AG09309 (cell line): ENCODE measurements at places on chromosomes 13 and 19.

DNA sequence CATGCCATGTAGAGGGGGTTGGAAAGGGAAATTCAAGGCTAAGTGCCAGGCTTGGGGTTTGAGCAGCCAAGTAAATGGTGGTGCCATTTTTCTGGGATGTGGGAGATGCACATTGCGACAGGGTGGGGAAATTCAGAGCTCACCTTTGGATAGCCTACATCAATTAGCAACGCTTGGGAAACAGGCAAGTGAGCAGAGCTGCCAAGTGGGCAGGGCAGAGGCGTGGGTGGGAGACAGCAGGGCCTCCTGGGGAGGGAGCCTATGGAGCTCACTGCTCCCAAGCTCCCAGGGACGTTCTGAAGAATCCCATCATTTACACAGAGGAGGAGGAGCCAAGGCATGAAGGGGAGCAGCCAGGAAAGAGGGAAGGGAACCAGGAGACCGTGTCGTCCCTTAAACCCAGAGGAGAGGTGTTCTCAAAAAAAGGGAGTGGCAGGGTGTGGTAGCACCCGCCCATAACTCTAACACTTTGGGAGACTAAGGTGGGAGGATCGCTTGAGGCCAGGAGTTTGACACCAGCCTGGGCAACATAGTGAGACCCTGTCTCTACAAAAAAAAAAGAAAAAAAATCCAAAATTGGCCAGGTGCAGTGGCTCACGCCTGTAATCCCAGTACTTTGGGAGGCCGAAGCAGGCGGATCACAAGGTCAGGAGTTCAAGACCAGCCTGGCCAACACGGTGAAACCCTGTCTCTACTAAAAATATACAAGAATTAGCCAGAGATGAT, 11.5 kb upstream of the CCNE1 start:
- DNase-seq = no peak

DNA sequence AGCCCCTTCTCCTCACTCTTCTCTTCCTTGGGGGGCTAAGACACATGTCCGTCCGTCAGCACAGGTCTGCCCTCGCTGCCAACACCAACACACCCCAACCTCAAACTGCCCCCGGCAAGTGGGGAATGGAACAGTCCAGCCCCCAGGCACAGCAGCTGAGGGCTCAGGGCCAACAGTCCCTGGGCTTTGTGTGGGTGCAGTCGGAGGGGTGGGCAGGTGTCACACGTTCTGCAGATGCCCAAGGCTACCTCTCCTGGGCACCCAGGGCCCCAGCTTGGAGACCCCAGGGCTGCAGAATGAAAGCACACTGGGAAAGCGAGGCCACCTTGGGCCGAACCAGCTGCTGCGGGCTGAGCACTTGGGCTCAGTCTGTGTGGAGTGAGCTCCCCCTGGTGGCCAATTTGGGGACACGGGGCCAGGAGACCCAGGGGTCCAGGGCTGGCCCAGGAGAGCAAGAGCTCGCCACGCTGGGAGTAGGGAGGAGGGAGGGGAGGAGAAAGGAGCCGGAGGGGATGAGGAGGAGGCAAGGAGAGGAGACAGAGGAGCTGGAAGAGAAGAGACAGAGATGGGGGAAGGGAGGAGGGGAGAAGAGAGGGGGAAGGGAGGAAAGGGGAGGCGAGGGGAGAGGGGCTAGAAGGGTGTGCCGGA, 14.0 kb upstream of the ATP8B3 start:
- no peak for DNase-seq

GRCh38 chr19:8324186-8325050, 3.1 kb downstream of the RPS28 start:
- no peak for DNase-seq

DNA sequence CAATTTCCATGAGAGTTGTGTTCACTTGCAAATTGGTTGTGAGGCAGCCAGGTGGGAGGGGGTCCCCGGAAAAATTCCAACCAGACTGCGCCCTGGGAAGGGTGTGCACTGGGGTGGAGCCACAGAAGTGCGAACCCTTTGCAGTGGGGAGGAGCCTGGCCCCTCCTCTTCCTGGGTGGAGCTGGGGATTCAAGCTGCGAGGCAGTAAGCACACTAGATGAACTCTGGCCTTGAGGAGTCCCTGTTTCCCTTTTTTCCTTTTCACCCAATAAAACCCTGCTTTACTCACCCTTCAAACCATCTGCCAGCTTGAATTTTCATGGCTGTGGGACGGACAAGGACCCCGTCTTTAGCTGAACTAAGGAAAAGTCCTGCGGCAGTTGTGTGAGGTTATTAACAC, 31.0 kb upstream of the MBNL2 start:
- no peak for DNase-seq

DNA sequence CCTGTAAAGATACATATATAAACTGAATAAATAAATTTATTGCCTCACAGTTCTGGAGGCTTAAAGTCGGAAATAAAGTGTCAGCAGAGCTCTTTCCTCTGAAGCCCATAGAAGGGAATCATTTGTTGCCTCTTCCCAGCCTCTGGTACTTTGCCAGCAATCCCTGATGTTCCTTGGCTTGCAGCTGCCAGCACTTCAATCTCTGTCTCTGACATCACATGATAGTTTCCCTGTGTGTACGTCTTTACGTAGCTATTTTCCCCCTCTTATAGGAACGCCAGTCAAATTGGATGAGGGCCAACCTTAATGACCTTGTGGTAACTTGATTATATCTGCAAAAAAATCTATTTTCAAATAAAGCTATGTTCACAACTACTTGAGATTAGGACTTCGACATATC, 250.9 kb downstream of the LIG4 start:
- DNase-seq = no peak
